Activated CD8-positive, alpha-beta T cell treated with anti-CD3 and anti-CD28 coated beads for 36 hours (primary cell): ENCODE measurements at places on chromosomes 3 and 15.

- DNase-seq = no peak
Measured at GRCh38 chr15:83209333-83209732, 1.7 kb upstream of the HDGFL3 start.

DNA sequence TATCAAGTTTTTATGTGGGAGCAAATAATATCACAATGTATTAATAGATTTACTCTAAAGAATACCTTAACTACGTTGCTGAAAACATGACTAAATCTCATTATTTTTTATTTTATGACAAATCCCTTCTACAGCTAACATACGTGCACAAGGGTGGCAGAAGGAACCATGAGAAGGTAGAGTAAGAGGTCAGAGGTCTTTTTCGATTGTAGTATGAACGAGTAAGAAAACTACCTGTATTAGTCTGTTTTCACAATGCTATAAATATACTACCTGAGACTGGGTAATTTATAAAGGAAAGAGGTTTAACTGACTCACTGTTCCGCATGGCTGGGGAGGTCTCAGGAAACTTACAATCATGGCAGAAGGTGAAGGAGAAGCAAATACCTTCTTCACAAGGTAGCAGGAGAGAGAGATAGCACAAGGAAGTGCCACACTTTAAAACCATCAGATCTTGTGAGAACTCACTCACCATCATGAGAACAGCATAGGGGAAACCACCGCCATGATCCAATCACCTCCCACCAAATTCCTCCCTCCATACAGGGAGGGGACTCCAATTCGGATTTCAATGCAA lies 95.3 kb downstream of the SUCLG2 start:
- no peak for DNase-seq

DNA sequence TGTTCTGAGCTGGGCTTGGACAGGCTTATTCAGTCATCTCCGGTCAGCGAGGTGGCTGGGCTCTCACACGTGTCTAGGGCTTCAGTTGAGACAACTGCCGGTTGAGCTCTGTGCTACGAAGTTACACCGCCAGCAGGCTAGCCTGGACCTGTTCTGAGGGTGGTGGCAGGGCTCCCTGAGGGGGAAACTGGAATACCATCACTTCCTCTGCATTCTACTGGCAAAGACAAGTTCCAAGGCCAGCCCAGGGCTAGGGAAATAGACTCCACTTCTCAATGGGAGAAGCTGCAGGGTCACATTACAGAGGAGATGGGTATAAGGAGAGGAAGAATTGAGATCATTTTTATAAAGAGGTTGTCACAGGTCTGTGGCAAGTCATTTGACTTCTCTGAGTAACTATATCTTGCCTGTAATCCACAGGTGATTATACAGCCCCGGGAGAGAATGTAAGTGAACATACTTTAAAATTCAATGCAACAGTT lies 106.8 kb upstream of the IL12A start:
- DNase-seq = no peak

- no peak for DNase-seq
Measured at GRCh38 chr15:91694131-91694830, 159.2 kb upstream of the SLCO3A1 start.

- no peak for DNase-seq
Measured at GRCh38 chr15:92711457-92711831, 55.9 kb upstream of the FAM174B start.

- DNase-seq = peak; percentile 73
Measured at GRCh38 chr15:84715441-84716035, 401 bp downstream of the SEC11A start.

GRCh38 chr15:42593143-42593542 lies 17.7 kb downstream of the STARD9 start:
- DNase-seq = no peak

DNA sequence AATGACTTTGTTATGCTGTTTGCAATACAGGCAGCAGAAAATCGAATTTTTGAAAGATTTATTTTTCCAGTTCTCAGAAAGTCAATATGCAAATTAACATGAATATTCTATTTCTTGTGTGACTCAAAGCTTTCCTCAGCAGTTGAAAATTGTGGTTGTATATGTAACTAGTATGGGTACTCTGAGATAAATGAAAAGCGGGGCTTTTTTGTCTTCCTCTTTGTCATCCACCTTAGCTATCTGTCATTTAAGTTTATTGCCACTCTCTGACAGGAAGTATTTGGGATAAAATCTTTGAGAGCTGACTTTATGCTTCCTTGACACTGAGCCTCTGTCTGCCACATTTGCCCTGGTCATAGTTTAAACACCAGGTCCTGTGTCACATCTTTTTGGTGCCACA lies 91.5 kb downstream of the ATG7 start:
- DNase-seq = no peak

DNA sequence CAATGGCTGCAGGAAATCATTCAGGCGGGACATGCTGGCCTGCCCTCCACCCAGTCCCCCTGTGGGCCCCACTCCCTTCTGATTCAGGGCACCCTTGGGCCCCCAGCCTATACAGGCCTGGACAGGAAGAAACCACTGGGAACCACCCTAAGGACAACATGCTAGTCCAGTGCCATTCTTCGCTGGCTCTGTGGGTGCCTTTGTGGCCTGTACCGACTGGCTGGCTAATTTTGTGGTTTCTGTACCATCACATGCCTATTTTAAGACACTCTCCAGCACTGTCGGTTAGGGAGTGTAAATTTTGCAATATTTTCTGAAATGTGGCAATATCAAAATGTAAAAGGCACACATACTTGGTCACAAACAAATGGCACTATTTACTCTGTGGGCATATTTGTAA lies 61.4 kb upstream of the POLG start:
- DNase-seq = no peak

DNA sequence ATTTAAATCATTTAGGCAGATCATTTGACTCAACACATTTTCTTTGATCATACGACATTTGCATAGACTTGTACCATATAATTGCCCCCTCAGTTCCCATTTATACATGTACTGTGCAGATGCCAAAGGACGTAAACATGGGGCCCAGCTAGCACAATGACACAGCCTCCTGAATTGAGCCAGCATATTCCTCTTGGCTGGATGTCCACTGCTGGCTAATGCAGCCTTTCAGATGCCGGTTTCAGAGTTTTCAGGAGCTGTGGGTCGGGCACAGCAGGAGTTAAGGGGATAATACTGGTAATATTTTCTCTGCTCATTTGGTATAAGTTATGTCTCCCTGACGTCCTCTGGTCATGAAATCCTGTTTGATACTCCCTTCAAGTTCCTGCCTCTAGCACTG lies 39.4 kb downstream of the KAT2B start:
- DNase-seq = no peak

DNA sequence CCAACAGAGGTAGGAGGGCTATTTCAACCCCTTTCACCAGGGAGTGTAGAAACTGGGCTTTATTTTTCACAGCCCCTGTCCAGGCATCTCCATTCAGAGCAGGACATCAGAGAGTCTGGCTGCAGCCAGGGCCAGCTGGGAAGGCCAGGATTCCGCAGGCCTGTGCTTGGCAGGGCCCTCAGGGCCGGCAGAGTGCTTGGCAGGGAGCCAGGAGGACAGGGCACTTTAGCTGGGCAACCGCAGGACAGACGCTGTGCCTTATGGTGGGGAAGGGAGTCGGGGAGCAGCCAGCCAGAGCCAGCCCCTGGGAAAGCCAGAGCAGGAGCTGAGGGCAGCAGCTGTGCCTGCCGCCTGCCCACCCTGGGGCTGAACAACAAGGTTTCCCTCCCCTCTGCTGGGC lies 34.5 kb upstream of the IQCF6 start:
- DNase-seq = no peak

GRCh38 chr3:102353148-102353547 lies 81.7 kb upstream of the ZPLD1 start:
- DNase-seq = no peak

GRCh38 chr15:101411581-101411980 lies 77.9 kb downstream of the PCSK6 start:
- DNase-seq = no peak

DNA sequence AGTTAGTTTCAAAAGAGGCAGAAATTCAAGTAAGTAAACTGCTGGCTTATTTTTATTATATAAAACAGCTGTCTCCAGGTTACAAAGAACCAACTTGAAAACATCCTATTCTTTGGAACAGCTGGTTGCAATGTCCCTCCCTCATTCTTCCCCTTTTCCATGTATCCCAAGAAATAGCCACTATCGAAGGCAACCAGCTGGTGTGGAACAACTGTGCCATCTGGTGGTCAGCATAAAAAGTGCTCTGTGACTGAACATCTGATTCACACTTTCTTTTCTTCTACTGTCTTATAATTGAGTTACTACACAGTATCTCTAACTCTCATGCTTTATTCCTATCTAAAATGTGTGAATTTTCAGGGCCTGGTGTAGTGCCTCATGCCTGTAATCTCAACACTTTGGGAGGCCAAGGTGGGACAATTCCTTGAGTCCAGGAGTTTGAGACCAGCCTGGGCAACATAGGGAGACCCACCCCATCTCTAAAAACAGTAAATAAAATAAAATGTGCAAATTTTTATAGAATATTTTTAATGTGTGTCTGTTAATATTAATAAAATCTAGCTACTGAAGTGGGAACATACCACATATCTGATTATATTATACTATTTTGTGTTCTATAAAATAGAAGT lies 9.6 kb downstream of the OSBPL11 start:
- peak; percentile 67 for DNase-seq

DNA sequence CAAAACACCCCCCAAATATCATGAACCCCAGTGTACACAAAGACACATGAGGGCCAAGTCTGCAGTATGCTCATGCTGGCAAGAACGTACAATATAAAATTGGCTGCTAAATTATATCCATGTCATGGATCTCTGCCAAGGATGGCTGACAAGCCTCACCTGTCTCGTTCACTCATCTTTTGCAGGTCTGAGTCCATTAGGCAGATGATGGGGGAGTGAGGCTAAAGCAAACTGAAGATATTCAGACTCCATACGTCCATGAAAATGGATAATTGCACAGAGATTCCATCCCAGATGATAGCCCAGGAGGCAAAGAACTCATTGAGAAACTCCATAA lies 122.3 kb upstream of the PTPRG start:
- no peak for DNase-seq

- no peak for DNase-seq
Measured at GRCh38 chr15:91855241-91855640, 1.7 kb downstream of the SLCO3A1 start.

- DNase-seq = peak; percentile 78
Measured at GRCh38 chr15:69976366-69976994, 121.2 kb downstream of the TLE3 start.

GRCh38 chr15:25450163-25450562 lies 11.3 kb upstream of the UBE3A start:
- no peak for DNase-seq
